ENCODE measurements at places on chromosomes 12 and 14. TPM values are rescaled to one million over a fixed set of nuclear protein-coding genes. Genes with fewer than 3 reads are reported as not detected.
A peak's percentile ranks its signal among the peaks of the same experiment; 100 is the strongest.

Gene GZMB
- polyA plus RNA-seq = 0.65 TPM

DNA sequence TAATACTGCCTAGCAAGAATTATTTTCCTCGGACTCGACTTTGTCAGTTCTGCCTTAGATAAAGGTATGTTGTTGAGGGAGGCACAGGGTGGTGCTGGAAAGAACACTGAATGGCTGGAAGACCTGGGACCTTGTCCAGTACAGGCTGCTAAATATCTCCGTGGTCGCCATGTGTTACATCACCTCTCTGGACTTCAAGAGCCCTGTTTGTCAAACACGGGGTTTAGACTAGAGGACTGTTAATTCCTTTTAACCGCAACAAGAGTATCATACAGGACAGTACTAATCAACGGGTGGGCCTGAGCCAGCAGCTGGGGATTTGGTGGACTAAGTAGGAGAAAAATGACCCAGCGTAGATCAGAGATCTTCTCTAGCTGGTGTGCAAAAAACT, 476.3 kb downstream of the LRIG3 start:
- no peak for DNase-seq

DNA sequence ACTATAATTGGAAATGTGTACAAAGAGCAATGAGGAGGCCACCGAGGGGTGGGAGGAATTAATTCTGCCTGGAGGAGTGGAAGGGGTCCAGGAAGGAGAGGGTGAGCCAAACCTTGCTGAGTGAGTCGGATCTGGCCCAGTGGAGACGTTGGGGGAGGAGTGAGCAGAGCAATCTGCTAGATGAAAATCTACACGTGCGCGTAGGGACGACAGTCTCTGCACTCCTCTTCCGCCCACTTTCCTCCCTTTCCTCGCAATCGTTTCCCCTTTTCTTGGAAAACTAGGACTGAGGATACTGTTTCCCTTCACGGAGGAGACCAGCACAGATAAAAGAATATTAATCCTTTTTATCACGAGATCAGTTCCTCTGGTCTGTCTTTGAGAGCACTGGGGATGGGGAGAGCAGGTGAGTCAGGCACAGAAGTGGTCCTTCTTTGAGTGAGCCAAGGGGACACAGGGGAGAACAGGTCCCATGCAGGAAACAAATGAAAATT, 2.9 kb upstream of the NAB2 start:
- peak; percentile 67 for DNase-seq

GRCh38 chr12:64407342-64408223, 3.4 kb downstream of the XPOT start:
- DNase-seq = no peak

Gene TMEM132C
- 1.9 TPM for polyA plus RNA-seq

DNA sequence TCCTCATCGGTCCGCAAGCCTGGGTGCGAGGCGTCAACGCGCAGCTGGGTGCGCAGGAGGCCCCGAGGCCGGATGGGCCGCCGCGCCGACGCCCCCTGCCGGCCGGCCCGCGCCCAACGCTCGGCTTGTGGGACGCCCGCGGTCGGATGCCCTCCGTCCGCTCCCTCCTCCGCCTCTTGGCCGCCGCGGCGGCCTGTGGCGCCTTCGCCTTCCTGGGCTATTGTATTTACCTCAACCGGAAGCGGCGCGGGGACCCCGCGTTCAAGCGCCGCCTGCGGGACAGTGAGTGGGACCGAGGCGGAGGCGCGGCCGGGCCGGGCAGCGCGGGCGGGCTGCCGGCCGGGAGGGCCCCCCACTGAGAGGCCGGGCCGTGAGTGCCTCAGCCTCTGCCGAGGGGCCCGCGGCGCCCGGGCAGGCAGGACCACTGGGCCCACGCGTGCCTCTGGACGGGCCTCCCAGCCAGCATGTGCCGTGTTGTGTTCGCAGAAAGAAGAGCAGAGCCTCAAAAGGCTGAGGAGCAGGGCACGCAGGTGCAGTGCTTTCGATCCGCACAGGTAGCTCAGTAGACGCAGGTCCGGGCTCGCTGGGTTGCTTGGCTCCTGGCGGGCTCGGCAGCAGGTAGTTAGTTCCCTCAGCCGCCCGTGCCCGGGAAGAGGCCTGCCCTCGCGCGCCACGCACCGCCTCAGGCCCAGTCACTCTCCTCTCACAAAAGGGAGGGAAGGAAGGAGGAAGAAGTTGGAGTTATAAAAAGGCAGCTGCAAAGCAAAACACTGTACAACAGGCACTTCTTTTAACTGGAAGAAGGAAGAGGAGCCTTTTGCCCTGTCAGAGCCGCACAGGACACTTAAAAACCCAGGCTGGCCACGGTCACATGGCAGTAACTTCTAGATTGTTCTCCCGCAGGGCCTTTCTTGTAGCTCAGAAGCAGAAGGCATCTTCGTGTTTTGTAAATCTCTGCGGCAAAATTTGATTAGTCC, at the start of gene TOMM20L:
Gene TOMM20L, plus strand, starts transcription at position 119 of the 977 bp plus-strand sequence. Its CDS starts 28 bp downstream, at position 147.
- DNase-seq = peak; percentile 42

Gene SLC8B1
- 18.8 TPM for polyA plus RNA-seq

GRCh38 chr14:44529026-44529425, 21.9 kb upstream of the FSCB start:
- DNase-seq = no peak

GRCh38 chr12:122948605-122949004, 17.7 kb downstream of the ABCB9 start:
- DNase-seq = no peak

- no peak for DNase-seq
Measured at GRCh38 chr14:65502676-65503124, 90.2 kb downstream of the FUT8 start.

Gene ACOT4
- polyA plus RNA-seq = 3.5 TPM

Gene TRHDE
- 21.3 TPM for polyA plus RNA-seq

DNA sequence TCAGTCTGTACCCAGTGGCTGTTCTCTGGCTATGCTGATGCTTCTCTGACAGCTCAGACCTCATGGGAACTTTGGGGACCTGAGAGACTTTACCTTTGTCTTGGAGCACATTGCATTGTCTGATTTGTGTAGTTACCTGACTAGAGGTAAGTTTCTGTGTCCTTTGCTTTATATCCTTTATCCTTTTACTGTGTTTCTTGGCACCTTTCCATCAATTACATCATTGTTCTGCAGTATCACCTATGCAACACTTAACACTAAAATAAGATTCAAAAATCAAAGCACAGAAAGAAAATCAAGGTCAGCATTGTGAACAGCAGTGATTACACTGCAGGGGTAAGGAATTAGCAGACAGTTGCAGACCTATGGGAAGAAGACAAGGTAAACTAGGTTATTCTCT, 43.8 kb downstream of the SLC35F4 start:
- DNase-seq = no peak

- DNase-seq = no peak
Measured at GRCh38 chr12:4302881-4303280, 18.1 kb upstream of the TIGAR start.

DNA sequence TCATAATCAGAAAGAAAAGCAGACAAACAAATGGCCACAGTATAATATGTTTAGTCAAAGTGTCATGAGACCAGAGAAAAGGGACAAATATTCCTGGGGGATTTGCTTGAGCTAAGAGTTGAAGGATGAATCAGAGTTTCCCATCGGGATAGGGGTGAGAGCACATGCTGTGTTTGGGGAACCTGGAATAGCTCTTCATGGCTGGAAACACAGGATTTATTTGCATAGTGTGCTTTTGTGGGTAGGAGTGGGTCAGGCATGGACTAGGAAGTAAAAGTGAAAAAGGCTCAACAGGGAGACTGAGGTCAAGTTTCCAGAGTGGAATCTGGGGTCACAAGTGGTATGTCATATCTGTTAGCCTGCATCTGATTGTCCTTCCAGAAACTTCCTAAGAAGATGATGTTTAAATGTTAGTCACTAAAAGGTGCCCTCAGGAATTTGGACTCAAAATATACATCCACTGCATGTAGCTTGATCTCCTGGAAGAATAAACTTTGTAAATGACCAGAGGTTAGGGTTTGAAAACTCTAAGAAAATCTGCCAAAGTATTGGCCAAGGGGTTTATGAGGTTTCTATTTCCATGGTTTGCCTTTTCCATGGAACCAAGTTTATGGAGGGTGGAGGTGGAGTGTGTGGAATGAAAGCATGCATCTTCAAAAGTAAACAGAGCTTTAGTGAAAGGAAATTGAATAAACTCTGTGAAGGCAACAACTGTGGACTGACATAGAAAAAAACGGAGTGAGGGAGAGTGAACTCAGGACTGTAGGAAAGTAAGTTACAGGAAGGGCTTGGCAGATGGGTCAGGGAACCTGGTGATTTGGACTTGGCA, 344.6 kb downstream of the C12orf75 start:
- DNase-seq = no peak

- DNase-seq = no peak
Measured at GRCh38 chr12:132600048-132601032, 10.0 kb downstream of the LRCOL1 start.

DNA sequence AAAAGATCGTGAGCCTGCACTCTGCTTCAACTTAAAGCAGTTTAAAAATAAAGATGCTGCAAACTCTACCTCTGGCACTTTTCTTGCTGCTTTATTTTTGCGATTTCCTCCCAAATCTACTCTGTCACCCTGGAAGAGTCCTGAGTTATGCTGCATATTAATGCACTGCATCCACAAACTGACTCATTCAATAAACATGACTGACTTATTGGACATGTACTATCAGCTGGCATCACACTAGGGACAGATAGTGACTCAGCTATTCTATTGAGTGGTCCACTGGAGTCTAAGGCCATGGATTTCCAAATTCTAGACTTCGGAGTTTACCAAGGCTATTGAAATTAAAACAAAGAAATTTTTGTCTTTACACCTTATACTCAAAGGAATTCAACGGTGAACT, 90.7 kb upstream of the PTPRR start:
- no peak for DNase-seq

DNA sequence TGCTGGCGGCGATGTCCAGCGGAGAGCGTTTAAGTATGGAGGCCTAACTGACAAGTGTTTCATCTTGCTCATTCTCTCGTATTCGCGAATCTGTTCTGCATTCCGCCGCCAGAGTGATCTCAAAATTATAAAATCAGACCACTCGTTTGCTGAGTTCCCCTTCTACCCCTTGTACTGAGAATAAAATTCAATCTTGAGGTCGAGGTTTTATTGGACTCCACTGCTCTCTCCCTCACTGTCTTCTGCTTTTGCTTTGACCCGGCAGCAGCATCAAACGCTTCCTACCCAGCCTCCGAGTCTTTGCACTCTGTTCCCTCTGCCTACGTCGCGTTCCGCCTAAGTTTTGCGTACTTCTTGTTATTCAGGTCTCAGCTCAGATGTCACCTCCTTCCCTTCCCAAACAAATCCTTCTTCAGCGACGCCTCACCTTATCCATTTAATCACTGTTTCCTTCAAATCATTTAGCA, 462 bp downstream of the KNTC1 start:
- no peak for DNase-seq

DNA sequence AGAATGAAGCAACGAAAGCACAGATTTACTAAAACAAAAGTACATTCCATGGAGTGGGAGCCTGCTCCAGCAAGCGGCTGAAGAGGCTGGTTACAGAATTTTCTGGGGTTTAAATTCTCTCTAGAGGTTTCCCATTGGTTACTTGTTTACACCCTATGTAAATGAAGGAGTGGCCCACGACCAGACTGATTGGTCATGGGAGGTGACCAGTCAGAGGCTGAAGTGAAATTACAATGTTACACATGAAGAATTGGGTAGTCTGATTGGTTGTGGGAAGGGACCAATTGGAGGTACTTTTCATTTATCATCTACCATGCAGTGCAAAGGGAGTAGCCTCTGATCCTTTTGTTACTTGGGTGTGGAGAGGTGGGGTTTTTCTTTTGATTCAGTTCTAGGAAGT, 36.2 kb upstream of the APPL2 start:
- DNase-seq = no peak

Gene AMDHD1
- 1.4 TPM for polyA plus RNA-seq

DNA sequence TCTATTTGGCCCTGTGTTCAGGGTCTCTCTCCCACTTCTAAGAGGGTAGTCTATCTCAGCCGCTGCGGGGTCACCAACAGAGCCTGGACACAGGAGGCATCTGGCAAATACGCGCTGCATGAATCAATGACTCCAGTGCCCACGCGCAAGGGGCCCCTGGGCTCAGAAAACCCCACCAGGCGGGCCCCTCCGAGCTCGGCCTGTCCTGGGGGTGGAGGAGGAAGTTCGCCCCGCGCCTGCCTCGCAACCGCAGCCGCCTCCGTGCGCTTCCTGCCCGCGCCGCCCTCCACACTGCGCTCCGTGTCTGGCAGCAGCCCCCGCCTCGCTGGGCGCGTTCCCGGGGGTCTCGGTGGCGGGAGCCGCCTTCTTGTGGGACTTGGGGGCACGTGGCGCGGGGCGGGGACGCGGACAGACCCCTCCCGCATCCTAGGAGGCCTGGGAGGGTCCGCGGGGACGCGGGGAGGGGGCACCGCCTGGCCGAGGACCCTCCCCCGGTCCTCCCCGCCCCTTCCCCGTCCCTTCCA, 811 bp upstream of the FBRSL1 start:
- no peak for DNase-seq

Gene GARIN6
- polyA plus RNA-seq = not detected

DNA sequence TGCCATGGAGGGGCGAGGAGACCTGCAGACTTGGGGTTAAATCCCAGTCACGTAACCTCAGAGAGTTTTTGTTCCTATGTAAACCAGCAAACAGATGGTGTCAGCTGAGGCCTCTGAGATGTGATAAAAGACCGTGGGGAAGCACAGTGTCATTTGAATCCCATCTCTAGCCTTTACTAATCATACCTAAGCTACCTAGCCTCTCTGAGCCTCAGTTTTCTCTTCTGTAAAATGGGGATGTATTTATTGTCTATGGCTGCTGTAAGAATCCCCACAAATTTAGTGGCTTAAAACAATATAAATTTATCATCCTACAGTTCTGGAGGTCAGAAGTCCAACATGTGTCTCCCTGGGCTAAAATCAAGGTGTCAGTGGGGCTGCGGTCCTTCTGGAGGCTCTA, 33.9 kb downstream of the FOXN4 start:
- DNase-seq = no peak

DNA sequence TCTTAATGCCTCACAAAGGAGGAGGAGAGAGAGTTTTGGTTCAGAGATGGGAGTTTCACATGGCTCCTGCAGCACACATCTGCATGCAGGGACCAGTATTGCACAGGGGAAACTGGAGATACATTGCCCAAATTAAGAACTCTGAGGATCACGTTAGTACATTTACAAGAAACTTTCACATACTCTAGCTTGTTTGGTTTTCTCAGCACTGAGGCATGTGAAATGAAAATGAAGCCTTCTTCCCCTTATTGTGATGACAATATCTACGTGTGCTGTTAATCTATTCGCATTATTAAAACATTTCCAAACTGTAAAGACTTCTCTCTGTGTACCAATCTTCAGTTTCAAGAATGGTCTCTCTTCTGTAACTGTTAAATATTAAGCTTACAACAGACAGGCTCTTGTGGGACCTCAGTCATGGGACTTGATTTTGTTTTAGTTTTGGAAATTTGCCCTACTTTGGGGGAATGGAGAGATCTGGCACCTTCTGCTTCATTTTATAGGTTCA, 124.7 kb downstream of the DAAM1 start:
- DNase-seq = no peak

Data from left renal cortex interstitium (tissue), 4 donors.